Testis (tissue), 5 donors: ENCODE measurements at places on chromosomes 16 and 17.

DNA sequence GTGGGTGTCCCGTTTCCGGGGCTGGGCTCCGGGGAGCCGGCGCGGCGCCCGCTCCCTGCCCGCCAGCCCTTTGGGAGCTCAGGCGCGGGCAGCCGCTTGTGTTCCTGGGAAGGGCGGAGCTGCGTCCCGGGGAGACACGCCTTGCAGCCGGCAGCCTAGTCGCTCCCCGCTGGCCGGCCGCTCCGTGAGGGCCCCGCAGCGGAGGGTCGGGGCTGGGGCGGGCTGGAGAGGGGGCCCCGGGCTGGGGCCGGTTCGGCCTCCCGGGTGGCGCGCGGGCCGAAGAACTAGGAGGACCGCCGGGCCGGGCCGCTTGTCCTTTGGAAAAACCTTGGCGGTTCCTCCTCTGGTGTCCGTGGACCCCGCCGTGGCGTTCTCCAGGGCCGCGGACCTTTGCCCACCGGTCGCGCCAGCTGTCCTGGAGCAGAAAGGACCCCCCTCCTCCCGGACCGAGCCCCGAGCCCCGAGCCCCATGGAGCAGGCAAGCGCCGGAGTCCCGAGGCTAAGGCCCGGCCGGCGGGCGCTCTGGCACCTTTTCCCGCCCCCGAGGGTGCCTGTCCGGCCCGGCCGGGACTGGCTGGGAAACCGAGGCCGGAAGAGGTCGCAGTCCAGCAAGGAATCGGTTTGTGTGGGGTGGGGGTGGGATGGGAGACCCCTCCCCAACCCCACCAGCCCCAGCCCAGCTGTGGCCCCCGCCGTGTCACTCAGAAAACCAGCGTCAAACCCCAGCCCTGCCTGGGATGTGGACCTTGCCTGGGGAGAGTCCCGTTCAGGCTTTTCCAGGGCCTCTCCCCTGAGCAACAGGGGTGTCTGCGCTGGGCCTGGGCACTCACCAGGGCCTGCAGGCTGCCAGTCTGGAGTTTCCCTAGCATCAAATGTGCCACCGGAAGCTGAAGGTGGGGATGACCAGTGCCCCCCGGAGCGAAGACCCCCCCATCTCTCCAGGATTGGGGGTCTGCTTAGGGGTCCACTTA lies 6.8 kb upstream of the TBC1D3B start:
- peaks cover 13% of the 10 kb centered on the region for H3K4me1 ChIP-seq
- peak overlapping the region; percentile 55 for H3K4me3 ChIP-seq
- DNase-seq = peak; percentile 70

GRCh38 chr17:18184143-18185031 lies 759 bp downstream of the ALKBH5 start:
- H3K27me3 ChIP-seq = no peaks in the 10 kb centered on the region
- H3K36me3 ChIP-seq = no peaks in the 10 kb centered on the region
- H3K4me3 ChIP-seq = peak overlapping the region; percentile 94
- peaks cover 37% of the 10 kb centered on the region for H3K4me1 ChIP-seq
- peak; percentile 54 for DNase-seq
- H3K27ac ChIP-seq = peak overlapping the region; percentile 99

GRCh38 chr17:61189968-61190367 lies 209.7 kb upstream of the TBX2 start:
- no peak for DNase-seq
- no peaks in the 10 kb centered on the region for H3K27me3 ChIP-seq
- H3K4me1 ChIP-seq = no peaks in the 10 kb centered on the region
- H3K27ac ChIP-seq = no peak overlapping the region

- peak overlapping the region; percentile 47 for H3K27ac ChIP-seq
- peaks cover 33% of the 10 kb centered on the region for H3K4me1 ChIP-seq
- DNase-seq = peak; percentile 61
- no peaks in the 10 kb centered on the region for H3K27me3 ChIP-seq
- H3K36me3 ChIP-seq = no peaks in the 10 kb centered on the region
Measured at GRCh38 chr17:75996665-75997590, 3.7 kb upstream of the CDK3 start.
